ENCODE measurements at places on chromosomes 5 and 9. TPM values are rescaled to one million over a fixed set of nuclear protein-coding genes. Genes with fewer than 3 reads are reported as not detected.

GRCh38 chr9:33923998-33924701 is 107.2 kb downstream of the UBE2R2 start:
- H3K27me3 ChIP-seq, result no peaks in the 10 kb centered on the region
- H3K36me3 ChIP-seq, result peaks cover 6% of the 10 kb centered on the region
- DNase-seq, result peak; percentile 48
- H3K4me3 ChIP-seq, result no peak overlapping the region
- peak overlapping the region; percentile 26 for H3K27ac ChIP-seq

- H3K4me1 ChIP-seq, result no peaks in the 10 kb centered on the region
- no peak for DNase-seq
- no peak overlapping the region for H3K27ac ChIP-seq
- no peaks in the 10 kb centered on the region for H3K36me3 ChIP-seq
Observed at GRCh38 chr5:150266871-150267291, 22.7 kb downstream of the CAMK2A start.

DNA sequence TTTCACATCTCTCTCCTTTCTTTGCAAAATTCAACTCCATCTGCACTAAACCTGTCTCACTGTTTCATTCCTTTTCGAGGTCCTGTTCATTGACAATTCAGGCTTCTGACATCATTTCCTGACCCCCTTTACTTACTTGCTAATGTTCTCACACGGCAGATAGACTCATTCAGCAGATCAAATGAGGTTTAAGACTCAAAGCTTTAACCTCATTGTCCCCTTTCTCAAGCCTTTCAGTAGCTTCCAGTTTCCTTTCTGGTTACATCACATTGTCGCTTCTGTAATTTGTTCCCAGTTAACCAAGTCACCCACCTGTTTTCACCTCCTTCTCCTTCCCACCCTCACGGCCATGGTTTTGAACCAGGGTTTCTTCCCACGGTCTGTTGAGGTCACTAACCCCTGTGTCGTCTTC is 143.4 kb upstream of the OTULINL start:
- no peaks in the 10 kb centered on the region for H3K36me3 ChIP-seq
- H3K27ac ChIP-seq, result no peak overlapping the region
- DNase-seq, result no peak
- no peaks in the 10 kb centered on the region for H3K4me1 ChIP-seq

TRPM6 gene
- 0.36 TPM for total RNA-seq

DNA sequence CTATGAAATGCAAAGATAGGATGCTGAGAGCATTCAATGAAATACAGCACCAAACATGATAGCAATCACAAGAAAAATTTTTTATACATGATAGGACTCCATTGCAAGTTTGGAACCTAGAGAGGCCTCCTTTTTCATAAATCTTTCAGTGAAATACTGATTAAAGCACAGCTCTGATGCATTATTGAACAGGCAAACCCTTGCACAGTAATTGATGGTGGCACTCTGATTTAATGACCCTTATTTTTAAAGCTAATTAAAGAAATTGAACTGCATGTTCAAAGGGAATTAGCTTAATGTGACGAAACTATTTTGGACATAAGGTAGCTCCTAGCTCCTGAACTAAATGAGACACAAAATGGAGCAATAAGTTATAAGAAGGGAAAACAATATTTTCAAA is 44.6 kb downstream of the MPDZ start:
- H3K27me3 ChIP-seq, result no peaks in the 10 kb centered on the region
- H3K27ac ChIP-seq, result no peak overlapping the region
- H3K4me1 ChIP-seq, result no peaks in the 10 kb centered on the region
- DNase-seq, result no peak
- H3K4me3 ChIP-seq, result no peak overlapping the region

- no peak for DNase-seq
- H3K27ac ChIP-seq, result no peak overlapping the region
- no peak overlapping the region for H3K4me3 ChIP-seq
- no peaks in the 10 kb centered on the region for H3K27me3 ChIP-seq
- no peaks in the 10 kb centered on the region for H3K36me3 ChIP-seq
Observed at GRCh38 chr9:127530206-127530941, 79.1 kb downstream of the LRSAM1 start.

GRCh38 chr9:72726947-72727346 is 205.5 kb downstream of the TMC1 start:
- H3K4me3 ChIP-seq, result no peak overlapping the region
- no peaks in the 10 kb centered on the region for H3K4me1 ChIP-seq
- H3K36me3 ChIP-seq, result no peaks in the 10 kb centered on the region
- no peaks in the 10 kb centered on the region for H3K27me3 ChIP-seq

COL15A1 gene
- total RNA-seq, result 79.9 TPM

- H3K27ac ChIP-seq, result no peak overlapping the region
- H3K4me3 ChIP-seq, result no peak overlapping the region
- no peaks in the 10 kb centered on the region for H3K4me1 ChIP-seq
Observed at GRCh38 chr5:119360905-119361593, 5.2 kb downstream of the TNFAIP8 start.

- H3K27ac ChIP-seq, result no peak overlapping the region
- H3K4me3 ChIP-seq, result no peak overlapping the region
- no peaks in the 10 kb centered on the region for H3K4me1 ChIP-seq
- H3K36me3 ChIP-seq, result no peaks in the 10 kb centered on the region
Observed at GRCh38 chr5:58499941-58500340, 8.7 kb downstream of the GAPT start.

DNA sequence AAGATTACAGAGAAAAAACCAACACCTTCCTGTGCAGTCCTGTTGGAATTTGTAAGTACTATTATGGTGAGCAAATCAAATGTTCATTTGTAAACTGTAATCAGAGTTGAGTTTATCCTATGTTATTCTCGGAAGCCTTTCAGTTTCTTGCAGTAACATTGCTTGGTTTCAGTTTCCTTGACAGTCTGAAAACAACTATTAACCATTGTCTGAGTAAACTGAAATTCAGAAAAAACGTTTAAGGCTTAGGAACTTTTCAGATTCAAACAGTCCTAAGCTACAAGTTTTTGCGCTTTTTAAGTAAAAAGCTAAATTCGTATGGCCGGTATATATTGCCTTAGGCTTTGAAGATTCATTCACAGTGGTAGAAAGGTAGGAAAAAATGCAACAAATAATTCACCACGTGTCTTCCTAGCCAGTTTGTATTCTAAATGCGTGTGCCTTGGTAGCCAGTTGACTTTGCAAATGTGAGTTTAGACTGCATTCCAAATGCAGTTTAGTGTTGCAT is 2.5 kb downstream of the GPBP1 start:
- H3K4me1 ChIP-seq, result peaks cover 4% of the 10 kb centered on the region
- peak overlapping the region; percentile 100 for H3K27ac ChIP-seq
- no peaks in the 10 kb centered on the region for H3K36me3 ChIP-seq
- no peak for DNase-seq

All from prostate gland (tissue), 2 donors.